Activated CD4-positive, alpha-beta memory T cell treated with anti-CD3 and anti-CD28 coated beads, Interleukin-2, amount 10 ng/mL, durations not matched to agents 7 days and 5 days (primary cell): ENCODE measurements at places on chromosomes 1 and 21. TPM values are rescaled to one million over a fixed set of nuclear protein-coding genes. Genes with fewer than 3 reads are reported as not detected.

Gene BECN2
- total RNA-seq: not detected

GRCh38 chr1:192157067-192157466 lies 1.2 kb upstream of the RGS18 start:
- H3K27me3 ChIP-seq: no peaks in the 10 kb centered on the region
- H3K4me1 ChIP-seq: no peaks in the 10 kb centered on the region
- no peaks in the 10 kb centered on the region for H3K36me3 ChIP-seq
- H3K4me3 ChIP-seq: no peak overlapping the region

DNA sequence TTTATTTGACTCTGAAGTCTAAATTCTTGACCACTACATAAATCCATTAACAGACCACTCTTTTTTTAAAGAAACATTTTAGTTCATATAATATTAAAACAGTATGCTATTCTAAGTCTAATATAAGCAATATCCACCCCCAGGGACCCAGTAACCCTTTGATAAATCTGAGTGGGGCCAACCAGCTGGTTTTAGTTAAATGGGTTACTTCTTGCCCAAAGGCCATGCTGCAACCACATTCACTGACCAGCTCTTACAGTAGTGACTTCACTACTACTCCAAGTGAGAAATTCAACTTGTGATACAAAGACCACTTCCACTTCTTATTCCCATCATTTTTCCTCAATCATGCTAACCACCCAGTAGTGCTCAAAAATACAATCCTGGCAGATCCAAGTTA lies 20.5 kb downstream of the FUBP1 start:
- peaks cover 76% of the 10 kb centered on the region for H3K36me3 ChIP-seq
- DNase-seq: no peak
- H3K27ac ChIP-seq: no peak overlapping the region
- no peak overlapping the region for H3K4me3 ChIP-seq
- H3K4me1 ChIP-seq: peaks cover 14% of the 10 kb centered on the region

Gene DEPDC1
- total RNA-seq: 25.7 TPM

DNA sequence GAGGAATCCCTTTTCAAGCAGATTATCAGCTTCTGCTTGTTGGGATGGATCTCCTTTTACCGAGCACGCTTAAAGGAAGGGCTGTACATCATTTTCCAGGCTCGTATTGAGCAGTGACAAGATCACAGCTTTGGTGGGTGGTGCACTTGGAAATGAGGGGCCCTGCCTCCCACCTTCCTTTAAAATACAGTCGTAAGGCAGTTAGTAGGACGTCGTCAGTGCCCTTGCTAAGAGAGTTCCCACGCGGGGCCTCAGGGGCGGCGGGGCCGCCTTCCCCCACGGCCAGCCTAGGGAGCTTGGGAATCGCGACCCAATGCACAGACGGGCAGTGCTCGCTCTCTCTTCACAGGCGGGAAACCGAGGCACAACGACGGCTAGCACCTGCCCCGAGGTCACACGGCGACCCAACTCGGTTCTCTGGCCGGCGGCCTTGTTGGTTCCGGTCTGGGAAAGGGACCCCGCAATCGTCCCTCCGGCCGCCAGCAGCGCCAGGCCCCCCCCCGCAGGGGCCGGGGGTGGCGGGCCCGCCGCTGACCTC lies 58.6 kb downstream of the H3-3A start:
- peaks cover 6% of the 10 kb centered on the region for H3K27me3 ChIP-seq
- peak overlapping the region; percentile 81 for H3K27ac ChIP-seq
- no peaks in the 10 kb centered on the region for H3K36me3 ChIP-seq
- H3K4me3 ChIP-seq: peak overlapping the region; percentile 73
- no peak for DNase-seq
- H3K4me1 ChIP-seq: peaks cover 42% of the 10 kb centered on the region

Gene SPRR2B
- total RNA-seq: not detected

Gene PLD5
- not detected for total RNA-seq

DNA sequence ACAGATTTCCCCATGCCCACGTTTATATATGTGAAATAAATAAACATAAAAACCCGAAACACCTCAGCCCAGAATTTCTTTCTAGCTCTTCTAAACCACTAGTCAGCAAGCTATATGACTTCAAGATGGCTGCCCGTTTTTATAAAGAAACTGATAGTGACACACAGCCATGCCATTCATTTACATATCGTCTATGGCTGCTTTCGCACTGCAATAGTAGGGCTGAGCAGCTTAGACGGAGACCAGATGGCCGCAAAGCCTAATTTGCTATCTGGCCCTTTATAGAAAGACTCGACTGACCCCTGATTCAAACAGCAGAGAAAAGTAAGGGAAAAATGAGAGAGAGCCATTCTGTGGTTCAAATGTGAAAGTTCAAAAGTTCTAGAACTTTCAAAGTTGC lies 45.7 kb upstream of the FMN2 start:
- no peak overlapping the region for H3K27ac ChIP-seq
- H3K36me3 ChIP-seq: no peaks in the 10 kb centered on the region
- H3K27me3 ChIP-seq: no peaks in the 10 kb centered on the region

- no peaks in the 10 kb centered on the region for H3K27me3 ChIP-seq
- no peak for DNase-seq
- peak overlapping the region; percentile 94 for H3K4me3 ChIP-seq
- H3K27ac ChIP-seq: peak overlapping the region; percentile 86
Measured at GRCh38 chr1:35931446-35932157, 697 bp downstream of the AGO3 start.

- peaks cover 24% of the 10 kb centered on the region for H3K4me1 ChIP-seq
- no peak overlapping the region for H3K27ac ChIP-seq
- H3K27me3 ChIP-seq: peaks cover 2% of the 10 kb centered on the region
- H3K36me3 ChIP-seq: peaks cover 5% of the 10 kb centered on the region
- no peak for DNase-seq
- H3K4me3 ChIP-seq: no peak overlapping the region
Measured at GRCh38 chr1:214393086-214393485, 112.1 kb downstream of the SMYD2 start.

DNA sequence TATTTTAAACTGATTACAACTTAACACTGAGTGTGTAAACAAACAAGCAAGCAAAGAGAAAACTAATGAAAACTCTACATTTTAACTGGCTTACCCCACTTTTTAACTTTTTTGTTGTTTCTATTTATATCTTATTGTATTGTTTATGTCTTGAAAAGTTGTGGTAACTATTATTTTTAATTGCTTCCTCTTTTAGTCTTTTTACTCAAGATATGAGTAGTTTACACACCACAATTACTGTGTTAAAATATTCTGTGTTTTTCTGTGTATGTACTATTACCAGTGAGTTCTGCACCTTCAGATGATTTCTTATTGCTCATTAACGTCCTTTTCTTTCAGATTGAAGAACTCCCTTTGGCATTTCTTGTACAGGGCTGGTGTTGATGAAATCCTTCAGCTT lies 4.7 kb upstream of the HHAT start:
- no peak overlapping the region for H3K4me3 ChIP-seq
- peaks cover 14% of the 10 kb centered on the region for H3K27me3 ChIP-seq
- peaks cover 10% of the 10 kb centered on the region for H3K4me1 ChIP-seq
- peaks cover 3% of the 10 kb centered on the region for H3K36me3 ChIP-seq
- H3K27ac ChIP-seq: no peak overlapping the region
- DNase-seq: no peak

Gene GLIS1
- total RNA-seq: not detected

Gene S100A9
- not detected for total RNA-seq

DNA sequence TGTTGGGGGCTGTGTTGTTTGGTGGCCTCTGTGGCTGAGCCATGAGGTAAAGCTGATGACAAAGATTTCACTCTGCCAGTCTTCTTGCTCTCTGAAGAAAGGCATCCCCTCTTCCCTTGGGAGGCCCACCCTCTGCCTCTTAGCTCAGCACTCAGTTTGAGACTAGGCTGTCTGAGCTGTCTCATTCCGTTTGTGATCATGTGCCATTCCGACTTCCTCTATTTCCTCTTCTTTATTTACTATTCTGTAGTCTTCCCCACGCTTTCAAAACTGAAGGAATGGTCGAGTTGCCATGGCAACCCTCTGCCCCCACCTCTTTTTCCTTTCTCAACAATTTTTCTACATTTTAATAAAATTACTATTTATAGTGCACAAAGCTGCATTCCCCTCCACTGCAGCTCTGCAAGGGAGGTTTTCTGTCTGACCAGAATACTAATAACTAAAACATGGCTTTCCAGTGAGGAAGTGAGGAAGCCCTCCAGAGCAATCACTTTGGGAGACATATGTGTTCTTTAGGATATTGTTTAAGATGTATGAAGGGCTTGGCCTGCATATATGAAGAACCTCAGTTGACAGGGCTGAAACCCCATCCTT lies 30.8 kb downstream of the KCNA3 start:
- H3K4me1 ChIP-seq: peaks cover 59% of the 10 kb centered on the region
- H3K36me3 ChIP-seq: peaks cover 26% of the 10 kb centered on the region
- no peak overlapping the region for H3K4me3 ChIP-seq
- DNase-seq: no peak

DNA sequence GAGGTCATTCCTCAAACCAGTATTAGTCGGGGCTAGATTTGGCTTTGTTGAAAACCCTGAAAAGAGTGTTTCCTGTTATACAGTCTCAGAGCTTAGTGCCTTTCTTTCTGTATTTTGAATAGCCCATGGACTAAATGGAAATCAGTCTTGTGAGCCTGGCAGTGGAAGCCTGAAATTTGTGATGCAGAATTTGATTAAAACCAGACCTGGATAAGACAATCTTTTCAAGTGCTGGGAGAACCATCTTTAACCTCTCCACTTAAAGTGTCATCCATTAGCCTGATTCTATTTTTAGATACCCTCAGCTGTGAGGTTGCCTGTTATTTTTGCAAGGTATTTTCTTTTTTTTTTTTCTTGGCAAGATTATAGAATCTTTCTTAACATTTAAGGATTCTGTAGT lies 19.5 kb downstream of the ACTN2 start:
- H3K4me1 ChIP-seq: no peaks in the 10 kb centered on the region
- H3K4me3 ChIP-seq: no peak overlapping the region
- no peak overlapping the region for H3K27ac ChIP-seq
- no peak for DNase-seq

DNA sequence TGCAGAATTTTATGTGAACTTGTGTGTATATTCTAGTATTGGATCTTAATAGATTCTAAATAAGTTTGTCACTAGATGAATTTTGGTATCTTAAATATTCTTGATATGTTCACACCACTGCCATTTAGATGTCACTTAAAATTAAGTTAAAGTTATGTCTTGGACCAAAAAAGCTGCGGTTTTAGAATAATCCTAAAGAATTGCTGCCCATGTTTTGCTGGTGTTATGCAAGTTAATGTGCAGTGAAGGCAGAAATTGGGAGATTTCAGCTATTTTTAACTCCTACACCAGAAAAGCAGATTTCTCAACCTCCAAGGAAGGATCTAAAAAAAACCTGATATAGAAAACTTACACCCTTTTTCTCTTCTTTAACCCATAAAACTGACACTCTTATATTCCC lies 757 bp downstream of the ACADM start:
- H3K36me3 ChIP-seq: peaks cover 11% of the 10 kb centered on the region
- peaks cover 35% of the 10 kb centered on the region for H3K4me1 ChIP-seq
- H3K4me3 ChIP-seq: peak overlapping the region; percentile 100
- DNase-seq: no peak
- H3K27ac ChIP-seq: peak overlapping the region; percentile 94
- peaks cover 2% of the 10 kb centered on the region for H3K27me3 ChIP-seq

Gene COA7
- total RNA-seq: 13.6 TPM

DNA sequence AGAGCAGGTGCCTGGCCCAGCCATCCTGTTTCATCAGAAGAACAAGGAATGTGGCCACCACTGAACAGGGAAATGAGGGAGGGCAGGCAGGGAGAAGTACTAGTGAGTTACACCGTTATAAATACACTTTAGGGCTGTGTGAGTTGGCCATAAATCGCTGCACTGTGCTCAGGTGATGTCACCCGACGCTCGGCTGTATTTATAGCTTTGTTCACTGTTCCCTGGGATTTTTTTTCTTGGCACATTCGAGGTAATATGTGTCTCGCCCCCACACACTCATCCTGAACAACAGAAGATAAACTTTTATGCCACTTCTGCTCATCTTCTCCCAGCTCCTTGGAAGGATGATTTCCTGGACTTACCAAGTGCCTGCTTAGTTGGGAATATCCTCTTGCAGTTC lies 9.0 kb upstream of the KIRREL1 start:
- H3K36me3 ChIP-seq: no peaks in the 10 kb centered on the region
- no peaks in the 10 kb centered on the region for H3K4me1 ChIP-seq
- no peak for DNase-seq
- H3K27ac ChIP-seq: no peak overlapping the region
- no peak overlapping the region for H3K4me3 ChIP-seq

Gene S100A7A
- not detected for total RNA-seq
